ENCODE measurements at places on chromosomes 3 and 15.

DNA sequence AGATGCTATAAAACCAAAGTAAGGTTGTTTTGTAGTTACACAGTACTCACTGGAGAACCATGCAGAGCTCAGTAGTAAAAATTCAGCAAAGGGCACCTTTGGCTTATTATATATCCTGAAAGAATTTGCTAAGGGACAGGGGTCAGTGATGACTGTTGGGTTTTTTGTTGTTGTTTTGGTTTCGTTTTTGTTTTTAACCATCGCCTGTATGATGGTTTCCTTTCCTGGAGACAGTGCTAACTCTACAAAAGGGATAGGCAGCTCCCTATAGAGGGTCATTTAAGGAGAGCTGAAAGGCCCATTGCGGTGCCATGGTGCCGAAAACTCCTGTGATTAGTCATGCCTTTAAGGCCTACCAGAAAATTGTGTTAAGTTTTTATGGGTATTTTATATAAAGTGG is 118.2 kb upstream of the GOLIM4 start:
- DNase-seq, result no peak

GRCh38 chr15:96334705-96335410 is 4.4 kb downstream of the NR2F2 start:
- DNase-seq, result no peak

- no peak for DNase-seq
Measured at GRCh38 chr3:187920030-187920429, 174.8 kb upstream of the BCL6 start.

DNA sequence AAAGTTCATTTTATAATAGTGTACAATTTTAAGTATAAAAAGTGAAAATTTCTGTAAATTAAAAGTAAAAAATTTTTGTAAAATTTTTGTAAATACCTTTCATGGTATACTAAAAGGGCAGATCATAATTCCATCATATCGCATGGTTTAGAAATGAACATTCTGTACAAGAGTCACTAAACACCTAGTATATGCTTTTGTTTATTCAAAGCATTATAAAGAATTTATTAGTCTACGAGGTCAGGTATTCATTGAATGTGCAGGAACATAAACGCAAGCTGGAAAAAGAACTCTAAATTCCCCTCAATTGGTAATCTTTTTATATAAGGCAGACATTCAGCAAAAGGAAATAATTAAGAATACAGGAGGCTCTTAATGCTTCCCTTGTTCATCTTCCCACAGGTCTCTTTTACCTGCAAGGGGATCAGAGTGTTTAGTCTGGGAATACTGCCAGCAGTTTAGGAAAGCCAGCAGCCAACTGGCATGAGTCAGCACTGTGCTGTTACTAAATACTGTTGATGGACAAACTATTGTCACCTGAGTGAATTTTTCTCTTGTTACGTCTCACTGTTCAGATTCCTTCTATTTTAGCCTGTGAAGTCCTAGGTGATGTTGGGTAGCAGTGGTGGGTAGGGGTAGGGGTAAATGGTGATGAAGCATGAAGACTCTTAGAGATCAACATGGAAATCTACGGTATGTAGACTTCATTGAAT is 70.1 kb downstream of the UQCC5 start:
- peak; percentile 70 for DNase-seq
